ENCODE measurements at places on chromosomes 12 and 14.

DNA sequence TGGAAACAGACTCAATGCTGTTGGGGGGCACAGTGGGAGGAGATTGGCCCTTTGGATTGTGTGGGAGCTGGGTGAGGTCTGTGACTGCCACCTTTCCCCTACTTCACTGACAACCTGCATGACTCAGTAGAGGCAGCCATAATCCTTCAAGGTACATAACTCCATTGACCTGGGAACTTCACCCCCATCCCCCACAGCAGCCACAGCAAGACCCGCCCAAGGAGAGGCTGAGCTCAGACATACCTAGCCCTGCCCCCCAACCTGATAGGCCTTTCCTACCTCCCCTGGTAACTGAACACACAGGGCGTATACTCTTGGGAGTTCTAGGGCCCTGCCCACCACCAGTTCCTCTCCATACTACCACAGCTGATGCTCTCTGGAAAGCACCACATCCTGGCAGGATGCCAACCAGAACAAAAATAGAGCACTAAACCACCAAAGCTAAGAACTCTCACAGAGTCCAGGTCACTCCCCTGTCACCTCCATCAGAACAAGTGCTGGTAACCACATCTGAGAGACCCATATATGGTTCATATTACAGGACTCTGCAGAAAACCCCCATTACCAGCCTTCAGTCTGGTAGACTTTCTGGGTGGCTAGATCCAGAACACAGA lies 703.9 kb downstream of the FSCB start:
- no peak for DNase-seq

DNA sequence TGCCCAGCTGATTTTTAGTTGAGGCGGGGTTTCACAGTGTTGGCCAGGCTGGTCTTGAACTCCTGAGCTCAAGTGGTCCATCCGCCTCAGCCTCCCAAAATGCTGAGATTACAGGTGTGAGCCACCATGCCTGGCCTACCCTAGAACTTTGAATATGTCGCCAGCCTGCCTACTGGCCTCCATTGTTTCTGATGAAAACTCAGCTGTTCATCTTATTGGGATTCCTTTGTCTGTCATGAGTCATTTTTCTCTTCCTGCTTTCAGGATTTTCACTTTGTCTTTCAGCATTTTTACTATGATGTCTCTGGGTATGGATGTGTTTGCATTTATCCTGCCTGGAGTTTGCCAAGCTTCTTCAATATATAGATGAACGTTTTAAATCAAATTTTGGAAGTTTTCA lies 8.1 kb upstream of the B3GNT4 start:
- DNase-seq = no peak

DNA sequence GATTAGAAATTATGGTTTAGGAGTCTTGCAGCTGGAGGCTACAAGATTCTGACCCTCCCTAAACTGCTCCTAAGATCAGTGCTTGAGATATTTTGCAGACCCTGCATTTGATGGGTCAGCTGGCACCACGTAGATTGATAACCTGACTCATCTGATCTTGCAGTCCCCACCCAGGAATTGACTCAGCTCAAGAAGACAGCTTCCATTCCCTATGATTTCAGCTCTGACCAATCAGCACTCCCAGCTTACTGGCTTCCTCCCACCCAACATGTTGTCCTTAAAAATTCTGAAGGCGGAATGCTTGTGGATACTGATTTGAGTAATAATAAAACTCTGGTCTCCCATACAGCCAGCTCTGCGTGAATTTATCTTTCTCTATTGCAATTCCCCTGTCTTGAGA lies 23.2 kb upstream of the MTHFD1 start:
- no peak for DNase-seq

DNA sequence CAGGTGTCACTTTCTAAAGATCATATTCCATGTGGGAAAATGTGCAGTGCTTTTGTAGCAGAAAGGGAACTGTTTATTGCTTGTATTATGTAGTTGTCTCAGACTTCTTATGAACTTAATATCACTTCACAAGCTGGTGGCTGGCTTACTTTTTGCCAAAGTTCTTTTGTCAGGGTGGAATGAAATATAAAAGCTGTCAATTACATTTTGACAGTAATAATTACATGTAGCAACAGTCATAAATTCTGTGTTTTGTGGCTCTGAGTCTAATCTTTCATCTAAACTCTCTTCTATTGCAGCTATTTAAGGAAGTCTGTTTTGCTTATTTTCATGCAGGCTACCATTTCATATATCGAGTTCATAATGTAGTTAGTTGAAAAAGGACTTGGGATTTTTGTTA lies 106.6 kb downstream of the OTOGL start:
- no peak for DNase-seq

DNA sequence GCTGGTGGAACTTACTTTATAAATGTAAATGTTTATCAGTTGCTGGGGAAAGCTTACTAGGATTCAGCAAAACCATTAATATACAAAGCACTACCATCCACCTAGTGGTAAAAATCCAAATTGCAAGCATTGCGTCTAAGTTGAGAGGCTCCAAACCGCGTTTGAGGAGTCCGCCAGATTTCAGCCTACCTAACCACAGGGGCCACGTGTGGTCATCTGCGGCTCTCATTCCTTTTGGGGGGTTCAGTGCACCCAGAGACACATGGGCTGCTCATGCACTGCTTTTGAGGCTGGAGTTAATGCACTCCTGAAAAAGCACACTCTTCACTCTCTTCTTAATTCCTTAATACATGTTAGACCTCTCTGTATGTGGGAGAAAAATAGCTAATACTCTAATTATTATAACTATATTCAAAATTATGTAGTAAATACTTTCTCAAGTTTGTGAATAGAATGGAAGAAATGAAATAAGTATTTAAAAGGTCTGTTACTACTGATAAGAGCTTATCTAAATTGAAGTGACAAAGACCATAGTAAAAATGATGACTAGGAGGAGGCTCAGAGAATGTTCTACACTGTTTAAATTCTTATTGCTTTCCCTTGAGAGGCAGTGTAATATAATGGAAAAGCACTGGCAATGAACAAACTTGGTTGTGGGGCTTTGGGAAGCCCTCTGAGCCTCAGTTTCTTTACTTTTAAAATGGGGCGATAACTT lies 41.4 kb upstream of the MANSC4 start:
- peak; percentile 85 for DNase-seq

GRCh38 chr12:125324861-125325490 lies 259.7 kb downstream of the AACS start:
- DNase-seq = no peak

DNA sequence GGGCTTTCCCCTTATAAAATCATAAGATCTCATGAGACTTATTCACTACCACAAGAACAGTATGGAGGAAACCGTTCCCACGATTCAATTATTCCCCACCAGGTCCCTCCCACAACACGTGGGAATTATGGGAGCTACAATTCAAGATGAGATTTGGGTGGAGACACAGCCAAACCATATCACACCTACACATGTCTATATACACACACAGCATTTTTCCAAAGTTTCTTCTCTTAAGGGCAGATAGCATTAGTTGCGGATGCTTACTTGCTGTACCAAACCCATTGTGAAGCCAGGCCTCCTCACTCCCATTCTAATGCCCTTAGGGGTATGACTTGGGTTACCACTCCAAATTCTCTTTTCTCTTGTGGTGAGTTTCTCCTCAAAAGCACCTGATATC lies 104.1 kb upstream of the RAP1B start:
- no peak for DNase-seq

- DNase-seq = peak; percentile 76
Measured at GRCh38 chr12:54126696-54127537, 61.9 kb downstream of the SMUG1 start.

DNA sequence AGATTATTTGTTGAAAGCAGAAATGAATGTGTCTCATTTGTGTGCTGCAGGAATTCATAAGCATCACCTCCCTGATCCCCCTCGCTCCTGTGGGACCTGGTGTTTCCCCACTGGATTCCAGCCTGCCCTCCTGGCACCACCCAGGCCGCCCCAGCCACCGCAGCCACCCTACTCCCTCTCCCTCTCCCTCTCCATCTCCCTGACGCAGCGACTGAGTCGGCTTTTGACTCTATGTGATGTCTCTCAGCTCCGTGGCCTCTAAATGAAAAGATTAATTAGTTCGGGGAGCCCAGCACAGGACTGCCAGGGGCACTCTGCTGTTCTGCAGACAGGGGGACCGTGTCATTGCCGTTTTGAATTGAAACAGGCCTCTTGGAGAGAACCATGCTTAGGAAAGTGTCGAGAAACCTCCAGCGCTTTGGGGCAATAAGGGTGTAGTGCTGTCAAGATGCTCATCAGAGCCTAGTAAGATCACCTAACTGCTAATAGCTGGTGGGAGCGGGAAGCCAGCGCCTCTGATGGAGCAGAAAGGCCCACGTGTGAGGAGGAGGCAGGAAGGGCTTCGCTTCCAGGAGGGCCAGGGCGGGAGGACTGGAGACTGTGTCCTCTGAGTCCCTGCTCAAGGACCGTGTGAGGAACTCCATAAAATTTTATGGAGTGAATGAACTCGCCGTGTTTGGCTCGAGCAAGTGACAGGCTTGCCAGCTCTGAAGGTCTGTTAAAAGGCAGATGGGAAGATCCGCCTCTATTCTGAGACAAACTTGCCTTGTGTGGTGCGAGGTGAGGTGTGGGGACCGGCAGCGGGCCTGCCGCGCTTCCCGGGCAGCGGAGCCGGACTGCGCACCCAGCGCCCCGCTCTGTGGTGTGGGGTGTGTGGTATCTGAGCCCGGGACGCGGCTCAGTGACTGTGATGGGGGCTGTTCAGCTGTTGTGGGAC lies 157.4 kb upstream of the C14orf180 start:
- DNase-seq = peak; percentile 74

GRCh38 chr14:99538733-99539132 lies 57.5 kb downstream of the CCNK start:
- no peak for DNase-seq

DNA sequence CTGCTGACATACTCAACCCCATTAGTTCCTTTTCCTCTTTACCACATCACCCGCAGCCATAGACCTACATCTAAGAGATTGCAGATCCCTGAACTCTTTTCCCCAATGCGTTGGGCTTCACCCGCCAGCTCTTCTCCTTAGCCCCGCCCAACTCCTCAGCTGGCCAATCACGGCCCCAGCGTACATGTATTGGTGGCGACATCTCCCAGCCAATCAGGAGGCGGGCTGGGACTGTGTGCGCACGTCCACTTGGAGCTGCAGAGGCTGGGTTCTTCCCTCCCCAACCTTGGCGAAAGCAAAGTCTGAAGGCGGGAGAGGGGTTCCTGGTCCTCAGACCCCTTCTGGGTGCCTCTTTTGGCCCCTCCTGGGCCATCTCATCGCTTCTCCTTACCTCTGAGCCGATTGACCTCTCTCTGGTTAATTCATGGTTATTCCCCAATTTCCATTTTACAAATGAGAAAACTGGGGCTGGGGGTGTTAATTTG lies 11.0 kb downstream of the PDE1B start:
- DNase-seq = peak; percentile 99

GRCh38 chr12:56451147-56451546 lies 1.9 kb upstream of the TIMELESS start:
- no peak for DNase-seq

- DNase-seq = no peak
Measured at GRCh38 chr12:26255893-26256645, 60.7 kb downstream of the SSPN start.

GRCh38 chr12:2124466-2125023 lies 71.8 kb downstream of the CACNA1C start:
- DNase-seq = no peak

- no peak for DNase-seq
Measured at GRCh38 chr12:123891516-123892179, 81.0 kb downstream of the CCDC92 start.

- peak; percentile 98 for DNase-seq
Measured at GRCh38 chr12:91180582-91181395, 1.8 kb downstream of the DCN start.

GRCh38 chr12:96652870-96653269 lies 163.5 kb downstream of the CFAP54 start:
- no peak for DNase-seq

DNA sequence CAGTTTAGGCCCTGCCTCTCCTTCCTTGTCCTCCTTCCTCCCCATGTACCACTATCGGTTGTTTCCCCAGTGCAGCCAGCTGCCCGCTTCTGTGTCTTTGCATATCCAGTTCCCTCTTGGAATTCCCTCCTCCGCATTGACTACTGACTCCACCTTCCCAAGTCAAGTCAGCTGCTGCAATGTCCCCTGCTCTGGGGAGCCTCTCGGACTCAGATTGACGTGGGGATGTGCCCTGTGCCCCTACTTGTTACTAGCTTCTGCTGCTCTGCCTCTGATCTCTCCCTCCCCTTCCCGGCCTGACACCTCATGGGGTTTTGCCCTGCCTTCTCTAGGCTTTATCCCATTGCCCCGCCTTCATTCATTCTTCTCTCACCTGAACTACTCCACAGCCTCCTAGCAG lies 2.1 kb upstream of the CD9 start:
- DNase-seq = no peak

DNA sequence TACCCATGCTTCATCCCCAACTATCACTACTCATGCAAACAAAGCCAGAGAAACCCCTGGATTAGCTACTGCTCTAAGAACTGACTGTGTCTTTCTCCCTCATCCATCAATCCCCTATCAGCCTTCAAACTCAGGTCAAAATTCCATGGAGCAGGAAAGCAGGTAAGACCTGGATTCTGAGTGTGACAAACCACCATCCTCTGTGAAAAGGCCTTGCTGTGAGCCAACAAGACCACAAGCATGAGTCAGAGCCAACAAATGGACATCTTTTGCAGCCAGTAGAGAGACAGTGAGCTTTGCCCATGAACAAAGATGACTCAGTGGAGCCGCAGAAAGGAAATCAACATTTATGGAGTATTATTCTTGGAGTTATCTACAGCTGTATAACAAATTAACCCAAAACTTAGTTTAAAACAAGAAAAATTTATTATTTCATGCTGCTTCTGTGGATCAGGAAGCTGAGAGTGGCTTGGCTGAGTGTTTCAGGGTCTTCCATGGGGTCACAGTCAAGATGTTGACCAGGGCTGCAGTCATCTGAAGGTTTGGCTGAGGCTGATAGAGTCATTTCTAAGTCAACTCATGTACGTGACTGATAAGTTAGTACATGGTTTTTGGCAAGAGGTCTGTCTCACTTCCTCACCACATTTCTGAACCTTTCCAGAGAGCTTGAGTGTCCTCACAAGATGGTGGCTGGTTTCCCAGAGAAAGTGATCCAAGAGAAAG lies 61.1 kb downstream of the PITPNM2 start:
- DNase-seq = no peak

DNA sequence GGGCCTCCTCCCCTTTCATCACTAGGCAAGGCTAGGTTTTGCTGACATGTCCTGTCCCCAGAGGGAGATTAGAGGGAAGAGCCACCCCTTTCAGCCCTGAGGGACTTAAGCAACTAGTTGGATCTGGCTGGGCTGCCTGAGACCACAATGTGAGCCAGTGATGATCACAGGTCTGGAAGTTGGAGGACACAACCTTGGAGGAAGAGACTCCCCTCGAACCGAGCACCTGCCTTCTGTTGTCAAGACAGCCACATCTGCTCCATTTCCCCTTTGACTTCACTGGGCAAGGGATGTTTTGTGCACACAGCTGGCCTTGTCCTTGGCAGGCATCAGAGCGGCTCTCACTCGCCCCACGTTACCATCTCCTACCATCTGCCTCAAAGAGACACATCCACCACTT lies 31.4 kb downstream of the MVK start:
- DNase-seq = peak; percentile 55

DNA sequence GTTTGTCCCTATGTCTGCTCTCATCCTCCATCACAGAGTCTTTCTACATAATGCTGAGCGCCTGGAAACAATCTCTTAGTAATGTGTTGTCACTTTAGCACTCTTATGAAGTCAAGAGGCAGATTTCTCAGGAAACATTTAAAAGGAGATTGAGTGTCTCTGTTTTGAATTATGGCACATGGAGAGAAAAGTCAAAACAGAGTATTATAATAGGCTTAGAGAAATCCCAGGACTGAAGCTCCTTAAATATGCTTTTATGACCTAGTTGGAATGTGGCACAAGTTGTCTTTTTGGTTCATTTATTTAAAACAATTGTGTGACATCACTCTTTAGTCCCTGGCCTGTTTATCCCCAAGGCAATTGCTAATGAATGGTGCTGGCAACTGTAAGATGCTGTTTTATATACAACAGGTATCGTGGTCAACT lies 117.8 kb upstream of the HIF1A start:
- DNase-seq = no peak
